ENCODE measurements at places on chromosomes 5 and 9.

DNA sequence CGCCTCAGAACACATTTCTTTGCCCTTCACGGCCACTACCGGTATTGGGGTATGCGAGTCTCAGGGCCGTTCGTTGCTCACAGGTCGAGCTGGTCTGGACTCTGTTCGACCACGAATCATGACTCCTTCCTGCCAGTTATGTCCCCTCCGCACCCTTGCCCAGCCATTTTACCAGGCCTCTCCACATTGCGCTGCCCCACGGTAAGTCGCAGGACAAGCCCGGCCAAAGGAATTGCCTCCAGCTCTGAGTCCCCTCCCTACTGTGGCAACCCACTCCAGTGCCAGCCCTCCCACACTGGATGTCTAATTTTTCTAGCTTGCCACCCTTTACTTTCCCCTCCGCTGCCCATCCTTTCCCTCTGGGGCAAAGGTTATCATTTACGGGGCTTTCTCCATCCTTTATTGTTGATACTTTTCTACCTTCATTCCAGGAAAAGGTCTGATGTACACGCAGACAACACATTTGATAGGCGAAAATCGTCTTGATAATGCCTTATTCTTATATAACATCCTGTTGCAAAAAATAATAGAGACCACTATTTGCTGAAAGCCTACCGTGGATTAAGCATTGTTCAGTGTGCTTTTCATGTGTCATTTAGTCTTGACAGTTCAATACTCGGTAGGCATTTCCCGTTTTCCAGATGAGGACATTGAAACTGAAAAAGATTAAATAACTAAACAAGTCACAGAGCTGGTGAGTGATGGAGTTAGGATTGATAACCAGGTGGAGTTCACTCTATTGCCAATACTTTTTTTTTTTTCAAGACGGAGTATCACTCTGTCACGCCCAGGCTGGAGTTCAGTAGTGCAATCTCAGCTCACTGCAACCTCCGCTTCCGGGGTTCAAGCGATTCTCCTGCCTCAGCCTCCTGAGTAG, 958 bp upstream of the HSPA5 start:
- H3K27ac ChIP-seq, result peak overlapping the region; percentile 99
- H3K36me3 ChIP-seq, result peaks cover 40% of the 10 kb centered on the region
- peak overlapping the region; percentile 98 for H3K4me3 ChIP-seq
- H3K4me1 ChIP-seq, result peaks cover 24% of the 10 kb centered on the region
- no peak for DNase-seq

GRCh38 chr5:69504036-69504435, 11.4 kb downstream of the OCLN start:
- H3K4me1 ChIP-seq, result peaks cover 38% of the 10 kb centered on the region
- H3K36me3 ChIP-seq, result peaks cover 31% of the 10 kb centered on the region
- no peak overlapping the region for H3K4me3 ChIP-seq

- DNase-seq, result no peak
- H3K27ac ChIP-seq, result peak overlapping the region; percentile 87
- no peaks in the 10 kb centered on the region for H3K27me3 ChIP-seq
- 0 out of 2 replicates have a peak, but pooled peaks cover 2% of the 10 kb centered on the region for H3K36me3 ChIP-seq
- H3K4me1 ChIP-seq, result peaks cover 46% of the 10 kb centered on the region
Observed at GRCh38 chr5:36442352-36442751, 140.7 kb upstream of the RANBP3L start.

DNA sequence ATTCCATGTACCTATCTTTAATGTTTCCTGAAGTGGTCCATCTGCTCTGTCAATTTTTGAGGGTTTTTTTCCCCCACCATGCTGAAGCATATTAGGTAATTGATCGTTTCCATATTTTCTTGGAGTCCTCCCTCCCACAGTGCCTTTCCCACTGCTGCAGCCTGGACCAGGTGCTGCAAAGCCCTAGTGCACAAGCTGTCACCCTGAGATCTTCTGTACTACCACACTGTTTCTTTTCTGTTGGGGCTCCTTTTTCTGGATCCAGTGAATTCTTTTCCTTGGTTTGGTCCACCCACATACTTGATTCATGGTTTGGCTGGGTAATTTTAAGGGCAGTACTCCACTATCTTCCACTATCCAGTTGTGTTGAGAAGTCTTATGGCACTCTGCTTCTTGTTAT, 30.9 kb upstream of the FAM169A start:
- peak overlapping the region; percentile 71 for H3K27ac ChIP-seq
- peaks cover 5% of the 10 kb centered on the region for H3K36me3 ChIP-seq
- H3K27me3 ChIP-seq, result no peaks in the 10 kb centered on the region

- peaks cover 3% of the 10 kb centered on the region for H3K36me3 ChIP-seq
- 0 out of 2 replicates have a peak, but pooled peaks cover 9% of the 10 kb centered on the region for H3K4me1 ChIP-seq
Observed at GRCh38 chr9:7150153-7150890, 392.5 kb downstream of the KDM4C start.

- peak; percentile 15 for DNase-seq
- no peaks in the 10 kb centered on the region for H3K27me3 ChIP-seq
- no peak overlapping the region for H3K4me3 ChIP-seq
- H3K36me3 ChIP-seq, result no peaks in the 10 kb centered on the region
Observed at GRCh38 chr9:116096853-116097252, 56.7 kb upstream of the PAPPA start.

GRCh38 chr5:148884339-148885020, 58.1 kb downstream of the ADRB2 start:
- peaks cover 15% of the 10 kb centered on the region for H3K4me1 ChIP-seq
- DNase-seq, result no peak
- no peaks in the 10 kb centered on the region for H3K27me3 ChIP-seq
- no peaks in the 10 kb centered on the region for H3K36me3 ChIP-seq
- no peak overlapping the region for H3K27ac ChIP-seq

DNA sequence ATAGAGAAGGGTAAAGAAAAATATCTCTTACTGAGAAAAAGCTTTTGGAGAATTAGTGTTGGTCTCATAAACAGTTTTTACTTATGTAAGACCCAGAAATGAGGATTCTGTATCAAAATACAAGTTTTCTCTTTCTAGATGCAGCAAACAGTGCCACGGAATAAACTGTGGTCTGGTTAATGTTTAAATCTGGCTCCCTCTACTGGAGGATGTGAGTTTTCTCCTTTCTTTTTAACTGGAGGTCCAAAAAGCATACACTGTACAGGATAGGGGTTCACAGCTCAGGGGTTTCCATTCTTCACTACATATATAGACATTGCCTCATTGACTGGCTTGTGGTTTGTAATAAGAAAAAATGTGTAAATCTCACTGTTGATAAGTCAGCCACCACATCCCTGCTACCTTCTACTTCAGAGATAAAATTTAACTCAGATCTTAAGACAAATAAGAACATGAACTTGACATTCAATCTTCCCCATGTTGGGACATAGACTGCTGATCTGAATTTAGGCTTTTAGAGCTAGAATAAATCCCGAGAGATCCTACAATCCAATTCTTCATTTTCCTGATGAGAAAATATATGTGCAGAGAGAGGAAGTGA, 98.9 kb downstream of the CFAP95 start:
- H3K27me3 ChIP-seq, result no peaks in the 10 kb centered on the region
- H3K27ac ChIP-seq, result no peak overlapping the region
- H3K36me3 ChIP-seq, result no peaks in the 10 kb centered on the region
- DNase-seq, result no peak

DNA sequence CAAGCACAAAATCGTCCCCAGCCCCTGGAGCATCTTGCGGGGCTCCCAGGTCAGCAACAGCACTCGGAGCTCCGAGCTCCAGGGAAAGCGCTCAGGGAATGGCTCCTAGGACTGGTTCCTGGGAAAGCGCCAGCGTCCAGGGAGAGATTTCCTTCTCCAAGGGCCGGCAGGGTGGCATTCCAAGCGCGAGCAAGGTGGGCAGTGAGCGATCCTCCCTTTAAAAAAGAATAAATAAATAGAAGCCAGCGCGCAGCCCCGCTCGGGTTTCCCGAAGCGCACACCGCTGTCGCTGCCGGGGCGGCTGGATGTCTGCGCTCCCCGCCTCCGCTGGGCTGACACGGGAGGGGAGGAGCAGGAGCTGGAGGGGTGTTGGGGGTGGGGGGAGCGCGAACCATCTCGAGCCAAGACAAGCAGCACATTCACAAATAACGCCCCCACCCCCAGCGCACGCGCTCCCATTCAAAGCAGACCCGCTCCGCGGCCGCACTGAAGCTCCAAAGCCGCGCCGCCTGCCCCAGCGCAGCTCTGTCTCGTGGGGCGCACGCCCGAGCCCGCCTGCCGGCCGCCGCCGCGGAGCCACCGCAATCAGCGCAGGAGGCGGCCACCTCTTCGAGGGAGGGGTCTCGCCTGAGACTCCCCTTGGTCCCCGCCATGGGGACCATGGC, 327.4 kb downstream of the SH3GL2 start:
- H3K4me1 ChIP-seq, result peaks cover 11% of the 10 kb centered on the region
- H3K27me3 ChIP-seq, result peaks cover 70% of the 10 kb centered on the region
- H3K27ac ChIP-seq, result no peak overlapping the region
- H3K36me3 ChIP-seq, result no peaks in the 10 kb centered on the region
- peak overlapping the region; percentile 79 for H3K4me3 ChIP-seq

GRCh38 chr5:160926428-160926827, 74.4 kb upstream of the ATP10B start:
- no peak for DNase-seq
- no peak overlapping the region for H3K4me3 ChIP-seq
- peaks cover 61% of the 10 kb centered on the region for H3K4me1 ChIP-seq
- H3K27me3 ChIP-seq, result no peaks in the 10 kb centered on the region
- no peak overlapping the region for H3K27ac ChIP-seq
- no peaks in the 10 kb centered on the region for H3K36me3 ChIP-seq

- no peak for DNase-seq
- peaks cover 59% of the 10 kb centered on the region for H3K4me1 ChIP-seq
- no peak overlapping the region for H3K4me3 ChIP-seq
Observed at GRCh38 chr9:99114049-99114440, 9.1 kb downstream of the TGFBR1 start.

- H3K27ac ChIP-seq, result no peak overlapping the region
- no peak for DNase-seq
- H3K27me3 ChIP-seq, result no peaks in the 10 kb centered on the region
- peaks cover 31% of the 10 kb centered on the region for H3K4me1 ChIP-seq
- H3K4me3 ChIP-seq, result no peak overlapping the region
Observed at GRCh38 chr9:130741831-130742449, 48.4 kb downstream of the EXOSC2 start.

DNA sequence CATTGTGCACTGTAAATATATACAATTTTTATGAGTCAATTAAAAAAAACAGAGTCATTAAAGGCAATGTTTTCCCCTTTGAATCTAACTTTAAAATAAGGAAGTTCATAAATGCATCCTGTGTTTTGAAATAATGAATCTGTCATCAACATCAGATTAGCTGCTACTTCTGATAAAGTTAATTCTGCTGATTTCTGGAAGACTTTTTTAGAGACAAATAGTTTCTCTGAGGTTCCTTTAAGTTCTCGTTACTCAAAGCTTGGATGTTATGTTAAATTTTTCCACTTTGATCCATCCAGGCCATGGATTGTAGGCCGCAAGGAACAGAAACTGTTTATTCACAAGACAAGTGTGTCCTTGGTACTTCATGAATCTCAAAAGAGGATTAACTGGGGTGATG, 115.5 kb downstream of the CARTPT start:
- peaks cover 4% of the 10 kb centered on the region for H3K36me3 ChIP-seq
- H3K4me1 ChIP-seq, result peaks cover 31% of the 10 kb centered on the region
- no peak overlapping the region for H3K27ac ChIP-seq
- H3K4me3 ChIP-seq, result no peak overlapping the region
- peaks cover 4% of the 10 kb centered on the region for H3K27me3 ChIP-seq
- no peak for DNase-seq

GRCh38 chr9:8408575-8409190, 609.1 kb upstream of the DMAC1 start:
- H3K36me3 ChIP-seq, result no peaks in the 10 kb centered on the region
- no peak overlapping the region for H3K27ac ChIP-seq

GRCh38 chr5:8505196-8505595, 636.2 kb downstream of the MTRR start:
- peaks cover 10% of the 10 kb centered on the region for H3K4me1 ChIP-seq
- DNase-seq, result no peak
- no peak overlapping the region for H3K27ac ChIP-seq
- no peaks in the 10 kb centered on the region for H3K36me3 ChIP-seq
- H3K4me3 ChIP-seq, result no peak overlapping the region

- DNase-seq, result no peak
- no peak overlapping the region for H3K27ac ChIP-seq
- no peak overlapping the region for H3K4me3 ChIP-seq
- H3K36me3 ChIP-seq, result no peaks in the 10 kb centered on the region
Observed at GRCh38 chr5:35023391-35024178, 24.2 kb downstream of the AGXT2 start.

DNA sequence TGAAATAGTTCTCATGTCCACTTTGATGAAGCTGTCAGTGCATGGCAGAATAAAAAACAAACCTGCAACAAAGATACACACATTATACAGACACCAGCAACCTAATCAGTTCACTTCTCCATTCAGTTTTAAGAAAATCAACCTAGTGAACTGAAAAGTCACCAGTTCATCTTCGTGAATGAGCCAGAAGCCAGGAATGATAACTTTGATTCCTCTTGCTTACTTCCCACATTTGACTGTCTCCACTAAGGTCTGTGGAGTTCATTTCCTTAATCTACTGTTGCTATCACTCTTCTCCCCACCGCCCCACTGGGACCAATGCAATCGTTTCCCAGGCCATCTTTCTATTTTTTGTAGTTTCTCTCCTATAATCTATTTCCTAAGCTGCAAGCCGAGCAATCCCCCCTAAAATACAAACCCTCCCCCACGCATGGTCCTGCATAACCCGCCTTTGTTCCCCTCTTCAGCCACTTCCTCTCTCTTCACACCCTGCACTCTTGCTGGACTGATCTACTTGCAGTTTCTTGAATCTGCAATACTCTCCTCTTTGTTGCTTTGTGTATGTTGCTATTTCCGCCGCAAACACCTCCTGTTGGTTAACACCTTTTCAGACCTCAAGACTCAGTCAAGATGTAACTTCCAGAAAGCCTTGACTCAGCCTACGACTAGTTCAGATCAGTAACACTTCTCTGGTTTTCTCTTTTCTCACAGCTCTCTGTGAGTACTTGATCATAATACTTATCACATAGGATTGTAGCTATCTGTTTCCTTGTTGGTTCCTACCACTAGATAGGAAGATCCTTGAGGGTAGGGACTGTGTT, 16.6 kb downstream of the STOM start:
- peaks cover 13% of the 10 kb centered on the region for H3K4me1 ChIP-seq
- H3K36me3 ChIP-seq, result peaks cover 9% of the 10 kb centered on the region
- no peak overlapping the region for H3K4me3 ChIP-seq
- peak overlapping the region; percentile 14 for H3K27ac ChIP-seq
- no peaks in the 10 kb centered on the region for H3K27me3 ChIP-seq
- DNase-seq, result no peak

- no peak overlapping the region for H3K4me3 ChIP-seq
- no peaks in the 10 kb centered on the region for H3K36me3 ChIP-seq
- DNase-seq, result no peak
- H3K27me3 ChIP-seq, result no peaks in the 10 kb centered on the region
- H3K4me1 ChIP-seq, result peaks cover 7% of the 10 kb centered on the region
Observed at GRCh38 chr5:59732301-59732700, 161.2 kb downstream of the PDE4D start.

GRCh38 chr5:134111741-134112647, 2.5 kb upstream of the TCF7 start:
- no peak overlapping the region for H3K4me3 ChIP-seq
- DNase-seq, result no peak
- peaks cover 11% of the 10 kb centered on the region for H3K4me1 ChIP-seq
- H3K36me3 ChIP-seq, result no peaks in the 10 kb centered on the region

DNA sequence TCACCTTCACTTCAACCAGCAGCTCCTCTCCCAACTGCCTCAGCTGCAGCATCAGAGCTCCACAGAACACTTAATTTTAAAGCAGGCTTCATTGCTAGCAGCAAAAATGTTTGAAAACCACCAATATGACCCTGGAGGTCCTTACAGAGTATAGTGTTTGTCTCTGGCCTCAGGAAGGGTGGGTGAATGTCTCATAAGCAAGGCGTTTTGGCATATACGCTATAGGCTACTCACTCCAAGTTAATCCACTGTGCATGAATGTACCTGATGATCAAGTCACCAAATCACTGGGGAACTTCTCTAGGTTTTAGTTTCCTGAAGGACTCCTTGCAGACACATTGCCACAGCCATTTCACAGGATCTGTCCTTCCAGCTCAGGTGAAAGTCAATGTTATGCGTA, 125.3 kb downstream of the GABBR2 start:
- no peaks in the 10 kb centered on the region for H3K4me1 ChIP-seq
- H3K27me3 ChIP-seq, result no peaks in the 10 kb centered on the region
- DNase-seq, result no peak
- H3K4me3 ChIP-seq, result no peak overlapping the region

All from WTC11 (cell line).